Effector memory CD8-positive, alpha-beta T cell (primary cell): ENCODE measurements at places on chromosomes 6 and 20.

DNA sequence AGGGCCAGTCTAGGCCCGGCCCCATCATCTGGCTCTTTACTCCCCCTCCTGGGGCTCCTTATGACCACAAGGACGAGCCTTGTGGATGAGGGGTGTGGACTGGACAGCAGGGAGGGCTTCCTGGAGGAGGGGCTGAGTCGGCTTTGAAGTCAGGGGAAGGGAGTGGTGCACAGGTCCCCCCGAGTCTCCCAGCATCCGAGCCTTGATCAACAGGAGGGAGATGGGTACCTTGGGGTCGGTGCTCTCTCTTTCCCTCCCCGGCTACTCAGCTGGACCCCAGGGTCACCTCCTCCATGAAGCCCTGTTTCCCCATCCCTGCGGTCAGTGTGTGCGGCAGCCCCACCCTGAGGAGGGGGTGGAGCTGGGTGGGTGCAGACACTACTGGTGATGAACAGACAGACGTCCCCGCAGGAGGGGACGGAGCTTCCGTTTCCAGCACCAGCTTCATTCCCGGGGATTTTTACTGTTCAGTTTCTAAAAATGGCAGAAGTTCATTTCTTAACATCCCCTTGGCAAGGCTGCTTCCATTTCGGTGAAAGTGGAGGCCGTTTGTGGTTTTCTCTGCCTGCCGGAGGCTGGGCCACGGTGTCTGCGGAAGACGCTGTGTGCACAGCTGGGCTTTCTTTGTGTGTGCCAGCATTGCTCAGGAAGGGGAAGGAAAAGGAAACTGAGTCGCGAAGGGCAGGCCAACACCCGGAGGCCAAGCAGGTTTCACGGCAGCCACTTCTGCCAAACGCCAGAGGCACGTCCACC is 19.6 kb downstream of the NTSR1 start:
- DNase-seq: no peak

DNA sequence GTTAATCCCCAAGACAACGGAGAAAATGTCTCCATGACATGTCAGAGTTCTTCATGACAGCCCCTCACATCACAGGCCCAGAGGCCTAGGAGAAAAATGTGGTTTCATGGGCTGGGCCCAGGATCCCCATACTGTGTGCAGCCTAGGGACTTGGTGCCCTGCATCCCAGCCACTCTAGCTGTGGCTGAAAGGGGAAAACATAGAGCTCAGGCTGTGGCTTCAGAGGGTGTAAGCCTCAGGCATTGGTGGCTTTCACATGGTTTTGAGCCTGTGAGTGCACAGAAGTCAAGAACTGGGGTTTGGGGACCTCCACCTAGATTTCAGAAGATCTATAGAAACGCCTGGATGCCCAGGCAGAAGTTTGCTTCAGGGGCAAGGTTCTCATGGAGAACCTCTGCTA is 122.8 kb downstream of the FHL5 start:
- no peak for DNase-seq

- no peak for DNase-seq
Measured at GRCh38 chr6:13413466-13413862, 73.9 kb downstream of the GFOD1 start.

DNA sequence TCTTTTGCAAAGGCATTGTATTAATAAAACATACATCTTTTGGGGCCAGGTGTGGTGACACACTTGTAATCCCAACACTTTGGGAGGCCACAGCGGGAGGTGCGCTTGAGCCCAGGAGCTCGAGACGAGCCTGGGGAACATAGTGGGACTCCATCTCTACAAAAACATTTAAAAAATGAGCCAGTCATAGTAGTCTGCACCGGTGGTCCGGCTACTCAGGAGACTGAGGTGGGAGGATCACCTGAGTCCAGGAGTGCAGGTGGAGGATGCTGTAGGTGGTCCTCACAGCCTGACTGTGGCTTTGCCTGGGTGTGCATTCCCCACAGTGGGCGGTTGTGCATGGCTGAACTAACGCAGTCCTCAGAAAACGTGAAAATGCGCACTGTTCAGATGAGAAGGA is 162.5 kb downstream of the DLL1 start:
- no peak for DNase-seq

DNA sequence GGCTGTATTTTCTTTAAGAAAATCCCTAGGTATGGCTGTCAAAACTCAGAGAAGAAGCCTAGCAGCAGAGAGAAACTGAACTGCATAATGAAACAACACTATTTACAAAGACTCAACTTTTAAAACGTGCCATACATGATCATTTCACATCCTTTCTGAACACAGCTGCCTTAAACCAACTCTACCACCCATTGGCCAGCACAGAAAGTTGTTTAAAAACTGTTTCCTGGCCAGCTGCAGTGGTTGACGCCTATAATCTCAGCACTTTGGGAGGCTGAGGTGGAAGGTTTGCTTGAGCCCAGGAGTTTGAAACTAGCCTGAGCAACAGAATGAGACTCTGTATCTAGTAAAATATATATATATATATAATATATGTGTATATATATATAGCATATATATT is 336.4 kb upstream of the SOX4 start:
- no peak for DNase-seq

GRCh38 chr6:29505808-29506207 is 18.1 kb upstream of the MAS1L start:
- no peak for DNase-seq

GRCh38 chr6:1672379-1672778 is 62.7 kb downstream of the FOXC1 start:
- DNase-seq: no peak

DNA sequence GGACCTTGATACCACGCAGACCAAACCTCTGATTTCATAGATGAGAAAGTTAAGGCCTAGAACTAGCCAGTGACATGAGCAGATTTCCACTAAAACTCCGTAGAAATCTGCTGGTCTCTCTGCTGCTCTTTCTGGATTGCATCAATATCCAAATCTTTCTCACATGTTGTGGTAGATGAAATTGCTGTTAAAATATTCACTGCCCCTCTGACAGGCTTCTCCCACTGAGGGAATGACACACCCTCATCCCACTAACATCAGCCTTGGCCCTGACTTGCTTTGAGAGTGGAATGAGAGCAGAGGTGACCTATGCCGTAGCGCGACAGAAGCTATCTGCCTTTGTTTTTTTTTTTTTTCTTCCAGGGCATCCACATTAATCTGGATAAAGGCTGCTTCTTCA is 20.4 kb upstream of the EXOC2 start:
- DNase-seq: no peak

GRCh38 chr6:145964948-145965366 is 799 bp upstream of the SHPRH start:
- peak; percentile 4 for DNase-seq

DNA sequence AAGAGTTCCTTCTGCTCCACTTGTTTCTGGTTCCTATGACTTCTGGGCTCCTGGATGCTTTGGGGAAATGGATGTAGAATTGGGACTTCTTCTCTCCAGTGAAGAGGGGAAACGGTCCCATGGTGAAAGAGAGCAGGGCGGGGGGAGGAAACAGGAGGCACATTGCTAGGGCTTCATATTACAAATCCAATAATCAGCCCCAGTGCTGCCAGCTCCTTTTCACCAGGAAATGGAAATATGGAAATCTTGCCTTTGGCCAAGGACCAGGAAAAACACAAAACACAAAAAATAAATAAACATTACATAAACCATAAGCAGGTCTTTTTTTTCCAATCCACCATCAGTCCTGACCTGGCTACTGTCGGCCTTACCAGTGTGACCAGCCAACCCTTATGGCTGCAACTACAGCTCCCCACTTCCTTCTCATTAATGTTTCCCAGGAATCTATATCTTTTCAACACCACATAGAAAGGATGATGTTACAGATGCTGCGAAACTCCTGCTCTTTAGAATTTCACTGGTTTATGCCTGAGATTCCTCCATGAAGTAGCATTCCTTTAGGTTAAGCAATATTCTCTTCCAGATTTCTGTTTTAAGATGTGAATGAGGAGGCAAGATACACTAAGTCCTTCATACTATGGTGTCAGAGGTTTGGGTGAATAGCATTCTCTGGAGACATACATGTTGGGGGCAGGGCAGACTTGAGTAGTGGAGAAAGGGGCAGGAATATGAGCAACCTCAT is 2.0 kb downstream of the PI3 start:
- no peak for DNase-seq

DNA sequence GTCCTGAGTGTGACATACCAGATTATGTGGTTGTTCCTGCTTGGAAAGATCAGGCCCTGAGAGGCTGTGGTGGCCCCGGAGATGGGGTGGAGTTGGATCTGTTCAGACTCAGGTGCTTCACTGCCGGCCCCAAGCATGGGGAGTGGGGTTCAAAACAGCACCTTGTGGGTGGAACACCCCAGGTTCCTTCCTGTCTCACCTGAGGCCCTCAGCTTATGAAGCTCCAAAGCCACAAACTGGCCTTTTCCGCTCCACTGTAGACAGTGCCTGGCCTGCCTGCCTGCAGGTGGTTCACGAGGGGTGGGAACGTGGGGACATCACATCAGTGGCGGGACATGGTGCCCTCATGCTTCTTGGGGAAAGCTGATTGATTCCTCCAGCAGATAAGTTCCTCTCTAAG is 146.4 kb downstream of the TAF4 start:
- DNase-seq: no peak

- DNase-seq: no peak
Measured at GRCh38 chr6:79150733-79151132, 72.7 kb upstream of the PHIP start.

DNA sequence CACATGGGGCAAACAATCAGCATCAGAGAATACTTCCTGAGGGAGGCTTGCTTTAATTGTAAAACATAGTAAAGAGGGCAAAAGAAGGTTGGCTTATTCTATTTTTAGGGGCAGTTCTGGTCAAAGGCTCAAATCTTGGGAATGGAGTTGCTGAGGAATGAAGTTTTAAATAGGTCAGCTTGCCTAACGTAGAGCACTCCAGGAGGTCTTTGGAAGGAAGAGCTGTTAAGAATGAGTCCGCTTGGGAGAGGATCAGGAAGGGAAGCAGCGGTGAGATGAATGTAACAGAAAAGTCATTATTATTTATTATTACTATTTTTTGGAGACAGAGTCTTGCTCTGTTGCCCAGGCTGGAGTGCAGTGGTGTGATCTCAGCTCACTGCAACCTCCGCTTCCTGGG is 108.7 kb downstream of the ZFAND3 start:
- DNase-seq: no peak

GRCh38 chr6:130858054-130858453 is 30.8 kb downstream of the SMLR1 start:
- no peak for DNase-seq

- no peak for DNase-seq
Measured at GRCh38 chr20:1838556-1839279, 56.5 kb upstream of the SIRPA start.

- no peak for DNase-seq
Measured at GRCh38 chr20:32358632-32358882, 426 bp downstream of the ASXL1 start.

GRCh38 chr6:136767570-136768309 is 24.5 kb downstream of the MAP3K5 start:
- DNase-seq: no peak

DNA sequence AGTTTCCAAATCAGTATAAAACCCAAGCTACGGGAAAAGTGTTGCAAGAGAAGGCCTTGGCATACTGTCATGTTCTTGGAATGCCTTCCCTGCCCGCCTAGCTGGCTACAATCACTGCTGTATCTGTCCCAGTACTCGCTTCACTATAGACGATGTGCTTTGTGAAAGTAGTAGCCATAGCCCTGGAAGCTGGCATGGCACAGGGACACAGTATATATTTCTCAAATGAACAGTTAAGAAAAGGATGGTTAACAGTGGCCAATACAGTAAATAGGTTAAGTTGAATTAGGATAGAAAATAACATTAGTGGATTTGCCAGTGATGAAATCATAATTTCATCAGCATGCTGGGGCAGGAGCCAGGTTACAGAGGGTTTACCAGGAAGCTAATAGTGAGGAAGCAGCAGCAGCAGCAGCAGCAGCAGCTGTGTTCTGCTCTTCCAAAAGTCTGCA is 499.3 kb downstream of the CDKAL1 start:
- DNase-seq: no peak

DNA sequence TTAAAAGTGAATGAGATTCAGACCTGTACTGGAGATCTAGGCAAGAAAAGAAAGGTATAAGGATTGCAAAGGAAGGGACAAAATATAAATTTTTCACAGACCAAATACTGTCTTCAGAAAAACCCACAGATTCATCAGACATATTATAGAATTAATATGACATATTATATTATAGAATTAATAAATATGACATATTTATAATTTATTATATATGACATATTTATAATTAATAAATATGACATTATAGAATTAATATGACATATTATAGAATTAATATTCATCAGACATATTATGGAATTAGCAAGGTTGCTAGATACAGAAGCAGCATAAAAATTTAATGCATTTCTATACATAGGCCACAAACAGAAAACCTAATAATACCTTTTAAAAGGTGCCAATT is 44.7 kb upstream of the GNRH2 start:
- no peak for DNase-seq

DNA sequence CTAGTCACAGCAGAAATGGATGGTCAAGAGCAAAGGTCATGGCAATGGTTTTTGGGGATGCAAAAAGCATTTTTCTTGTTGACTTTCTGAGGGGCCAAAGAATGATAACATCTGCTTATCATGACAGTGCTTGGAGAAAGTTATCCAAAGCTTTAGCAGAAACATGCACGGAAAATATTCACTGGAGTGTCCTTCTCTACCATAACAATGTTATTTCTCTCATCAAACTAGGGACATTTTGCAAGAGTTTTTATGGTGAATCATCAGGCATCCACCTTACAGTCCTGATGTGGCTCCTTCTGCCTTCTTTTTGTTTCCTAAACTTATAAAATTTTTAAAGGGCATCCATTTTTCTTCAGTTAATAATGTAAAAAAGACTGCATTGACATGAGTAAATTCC is 302.3 kb downstream of the HIVEP2 start:
- no peak for DNase-seq

GRCh38 chr20:32535316-32535952 is 49.7 kb downstream of the NOL4L start:
- peak; percentile 38 for DNase-seq

DNA sequence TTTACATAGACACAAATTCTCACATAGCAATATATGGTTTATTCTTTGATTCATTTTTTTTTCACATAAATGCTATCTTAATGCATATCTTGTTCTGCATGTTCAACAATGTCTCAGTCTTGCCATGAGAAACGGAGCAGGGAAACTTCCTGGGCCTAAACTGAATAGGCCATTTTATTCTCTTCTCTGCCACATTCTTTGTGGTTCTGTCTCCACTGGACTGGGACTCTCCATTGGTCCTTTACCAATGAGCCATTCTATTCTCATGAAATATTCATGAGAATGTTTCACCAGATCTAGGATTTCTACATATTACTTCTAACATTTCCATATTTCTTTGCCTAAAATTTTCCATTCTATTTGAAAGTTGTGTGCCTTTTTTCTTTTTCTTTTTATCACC is 42.8 kb downstream of the LAMA2 start:
- DNase-seq: no peak

GRCh38 chr6:19690325-19691075 is 146.7 kb upstream of the ID4 start:
- no peak for DNase-seq

GRCh38 chr6:157665180-157665579 is 157.9 kb upstream of the SNX9 start:
- no peak for DNase-seq

- no peak for DNase-seq
Measured at GRCh38 chr6:151056230-151056907, 183.4 kb upstream of the AKAP12 start.

GRCh38 chr6:118468682-118469465 is 79.2 kb upstream of the PLN start:
- DNase-seq: no peak

- DNase-seq: no peak
Measured at GRCh38 chr6:168988801-168989200, 264.8 kb downstream of the THBS2 start.

- no peak for DNase-seq
Measured at GRCh38 chr6:154569156-154569862, 58.8 kb upstream of the CNKSR3 start.
